Hippocampal formation (tissue), 2 donors: ENCODE measurements at places on chromosomes 16 and 17.

- no peak for DNase-seq
Measured at GRCh38 chr17:36188891-36189306, 7.7 kb downstream of the CCL3L1 start.

GRCh38 chr16:82703871-82704768 is 77.4 kb downstream of the CDH13 start:
- no peak for DNase-seq

DNA sequence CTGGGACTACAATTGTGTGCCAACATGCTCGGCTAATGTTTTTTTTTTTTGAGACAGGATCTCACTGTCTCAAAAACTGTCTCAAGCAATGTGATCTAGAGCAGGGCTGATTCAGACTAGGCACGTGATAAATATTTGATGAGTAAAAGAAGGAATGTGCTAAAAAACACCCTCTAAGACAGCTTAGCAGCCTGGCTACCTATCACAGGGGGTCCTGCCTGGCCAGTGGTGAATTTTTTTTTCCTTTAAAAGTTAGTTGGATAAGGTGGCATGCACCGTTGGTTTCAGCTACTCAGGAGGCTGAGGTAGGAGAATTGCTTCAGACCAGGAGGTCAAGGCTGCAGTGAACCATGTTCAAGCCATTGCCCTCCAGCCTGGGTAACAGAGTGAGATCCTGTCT is 14.8 kb upstream of the GPATCH8 start:
- no peak for DNase-seq

GRCh38 chr17:21124086-21124485 is 2.7 kb upstream of the DHRS7B start:
- no peak for DNase-seq

- DNase-seq, result no peak
Measured at GRCh38 chr16:25922438-25922837, 230.7 kb downstream of the HS3ST4 start.

GRCh38 chr17:72164158-72164739 is 43.4 kb downstream of the SOX9 start:
- DNase-seq, result no peak

DNA sequence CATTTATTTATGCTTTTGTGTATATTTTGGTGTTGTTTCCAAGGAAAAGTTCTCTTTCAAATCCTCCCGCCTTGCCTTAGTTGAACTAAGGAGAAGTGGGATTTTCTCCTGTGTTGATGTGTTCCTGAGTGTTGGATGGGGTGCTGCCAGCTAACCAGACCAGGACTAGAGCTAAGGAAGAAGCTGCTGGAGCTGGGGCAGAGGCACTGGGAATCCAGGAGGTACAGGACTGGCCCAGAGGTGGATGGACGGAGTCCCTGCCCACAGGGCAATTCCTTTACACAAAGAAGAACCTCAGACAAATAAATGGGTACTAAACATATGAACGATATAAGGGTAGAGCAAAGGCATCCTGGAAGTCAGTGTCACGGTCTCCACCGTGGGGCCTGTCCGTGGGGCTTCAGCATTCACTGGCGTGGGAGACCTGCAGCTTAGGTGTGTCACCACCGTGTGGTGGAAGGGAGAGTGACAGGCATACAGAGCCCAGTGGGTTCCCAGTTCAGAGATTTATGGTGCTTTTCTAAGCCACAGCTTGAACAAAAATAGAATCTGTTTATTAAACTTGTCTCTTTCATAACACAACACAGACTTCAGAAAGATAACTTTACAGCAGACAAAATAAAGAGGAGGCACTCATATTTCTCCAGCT is 270.7 kb downstream of the NTN1 start:
- DNase-seq, result peak; percentile 14

DNA sequence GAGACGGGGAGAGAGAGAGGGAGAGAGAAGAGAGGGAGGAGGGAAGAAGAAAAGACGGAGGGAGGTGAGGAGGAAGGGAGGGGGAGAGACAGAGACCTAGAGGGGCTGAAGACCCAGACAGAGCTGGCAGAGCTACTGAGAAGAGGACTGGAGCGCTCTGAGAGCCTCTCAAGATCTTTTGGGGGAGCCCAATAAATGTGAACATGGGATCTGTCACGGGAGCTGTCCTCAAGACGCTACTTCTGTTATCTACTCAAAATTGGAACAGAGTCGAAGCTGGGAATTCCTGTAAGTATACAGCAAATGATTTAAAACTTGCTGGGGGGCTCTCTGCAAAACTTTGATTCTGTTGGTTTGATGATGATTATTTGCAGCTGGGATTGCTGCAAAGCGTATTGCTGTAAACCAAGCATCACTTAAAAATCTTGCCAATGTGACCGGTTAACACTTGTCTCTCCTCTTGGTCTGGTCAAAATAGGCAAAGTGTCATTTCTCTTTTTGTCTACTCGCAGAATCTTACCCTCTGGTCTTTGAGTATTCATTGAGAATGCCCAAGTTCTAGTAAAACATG is 344 bp downstream of the CNTNAP4 start:
- peak; percentile 66 for DNase-seq
